ENCODE measurements at places on chromosomes 16 and 17.

- DNase-seq: no peak
Observed at GRCh38 chr17:79631640-79632431, 21.0 kb upstream of the RBFOX3 start.

DNA sequence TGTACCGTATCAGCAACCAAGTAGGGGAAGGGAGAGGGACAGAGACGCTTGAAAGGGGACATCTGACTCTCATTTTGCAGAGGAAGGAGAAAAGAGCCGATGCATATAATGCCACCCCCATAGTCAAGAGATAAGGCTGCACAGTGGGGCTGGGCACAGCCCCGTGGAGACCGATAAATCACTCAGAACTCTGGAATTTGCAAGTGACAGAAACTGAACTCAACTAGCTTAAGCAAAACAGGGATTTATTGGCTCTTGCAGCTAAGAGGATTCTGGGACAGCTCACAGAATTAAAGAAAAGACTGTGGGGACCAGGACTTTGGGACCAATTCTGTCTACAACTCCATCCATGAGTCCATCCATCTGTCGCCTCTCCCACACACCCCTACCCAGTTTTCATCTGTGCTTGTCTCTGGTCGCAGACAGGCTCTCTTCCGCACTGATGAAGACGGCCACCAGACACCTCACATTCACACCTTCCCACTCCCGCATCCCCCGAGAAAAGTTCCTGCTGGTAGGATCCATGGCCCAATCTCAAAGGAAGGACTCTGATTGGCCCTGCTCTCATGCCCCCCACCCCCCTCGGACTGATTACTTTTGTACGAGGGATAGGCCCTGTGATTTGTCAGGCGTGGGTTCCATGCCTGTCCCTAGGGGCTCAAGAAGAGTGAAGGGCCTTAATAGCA lies 105.9 kb upstream of the RPL38 start:
- DNase-seq: no peak

DNA sequence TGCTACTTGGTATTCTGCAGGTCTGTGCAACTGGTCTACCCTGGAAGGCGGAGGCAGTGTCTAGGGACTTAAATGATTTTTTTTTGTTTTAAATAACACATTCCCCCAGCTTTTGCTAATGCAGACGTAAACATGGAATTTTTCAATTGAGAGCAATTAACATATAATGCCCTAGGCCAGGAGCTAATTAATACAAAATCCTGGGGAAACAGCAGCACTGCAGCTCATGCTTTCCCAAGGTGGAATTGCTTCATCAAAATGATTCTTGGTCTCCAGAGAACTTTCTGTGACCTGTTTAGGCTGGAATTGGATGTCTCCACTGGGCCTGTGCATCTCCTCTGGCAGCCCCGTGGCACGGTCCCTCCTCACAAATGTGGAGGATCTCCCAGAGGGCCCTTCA lies 50.6 kb downstream of the SHISA9 start:
- DNase-seq: no peak

- no peak for DNase-seq
Observed at GRCh38 chr16:72427051-72427782, 255.3 kb upstream of the PMFBP1 start.

DNA sequence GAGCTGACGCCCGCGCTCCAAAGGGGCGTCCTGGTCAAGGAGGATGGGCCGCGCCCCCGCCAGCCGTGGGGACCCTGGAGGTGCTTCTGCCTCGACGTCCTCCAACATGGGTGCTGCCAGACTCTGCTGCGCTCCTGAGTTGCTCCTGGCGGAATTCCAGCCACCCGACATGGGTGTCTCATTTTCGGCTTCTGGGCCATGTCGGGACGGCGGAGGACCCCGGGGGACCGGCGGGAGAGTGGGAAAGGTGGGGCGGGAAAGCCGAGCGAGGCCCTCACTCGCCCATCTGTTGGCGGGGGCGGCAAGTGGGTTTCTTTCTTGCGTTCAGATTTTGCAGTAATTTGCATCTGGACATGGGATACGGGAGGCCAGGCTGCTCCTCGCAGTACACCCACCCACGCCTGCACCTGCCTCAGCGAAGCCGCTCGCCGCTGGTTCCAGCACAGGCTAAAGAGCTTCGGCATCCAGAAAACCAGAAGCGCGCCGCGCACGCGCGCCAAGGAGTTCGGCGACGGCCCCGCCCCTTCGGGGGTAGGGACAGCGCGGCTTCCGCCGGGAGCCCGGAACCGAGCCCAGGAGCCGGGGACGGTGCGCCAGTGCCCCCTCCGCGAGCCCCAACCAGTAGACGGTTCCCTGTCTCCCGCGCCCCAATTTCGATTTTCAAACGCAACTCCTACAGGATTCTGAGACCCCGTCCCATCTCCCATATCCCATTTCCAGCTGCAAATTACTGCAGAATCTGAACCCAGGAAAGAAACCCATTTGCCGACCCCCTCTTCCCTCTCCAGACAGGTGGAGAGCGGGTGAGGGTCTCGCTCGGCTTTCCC lies at the start of gene ARMC7:
ARMC7 (plus strand) TSS at position 563 of the 827 bp plus-strand sequence. CDS start 320 bp downstream, outside the sequence.
- peak; percentile 91 for DNase-seq

- no peak for DNase-seq
Observed at GRCh38 chr17:80520810-80521455, 23.7 kb upstream of the RPTOR start.

- no peak for DNase-seq
Observed at GRCh38 chr17:33163533-33164168, 129.4 kb downstream of the ASIC2 start.

DNA sequence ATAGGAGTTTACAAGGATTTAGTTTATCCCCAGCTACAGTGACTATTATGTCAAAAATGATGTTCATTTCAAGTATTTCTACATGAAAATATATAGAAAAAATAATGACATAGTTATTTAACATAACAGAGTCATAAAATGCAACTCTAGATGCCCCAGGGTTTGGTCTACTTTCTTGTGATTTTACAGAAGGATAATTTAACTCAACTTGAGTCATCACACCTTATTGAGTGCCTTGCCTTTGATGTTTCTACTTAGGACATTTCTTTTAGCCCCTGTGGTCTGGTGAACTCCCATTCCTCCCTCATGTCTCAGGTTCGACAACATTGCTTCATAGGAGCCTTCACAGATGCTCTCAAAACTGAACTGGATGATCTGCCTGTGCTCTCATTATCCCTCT lies 2.0 kb downstream of the KRT20 start:
- no peak for DNase-seq

DNA sequence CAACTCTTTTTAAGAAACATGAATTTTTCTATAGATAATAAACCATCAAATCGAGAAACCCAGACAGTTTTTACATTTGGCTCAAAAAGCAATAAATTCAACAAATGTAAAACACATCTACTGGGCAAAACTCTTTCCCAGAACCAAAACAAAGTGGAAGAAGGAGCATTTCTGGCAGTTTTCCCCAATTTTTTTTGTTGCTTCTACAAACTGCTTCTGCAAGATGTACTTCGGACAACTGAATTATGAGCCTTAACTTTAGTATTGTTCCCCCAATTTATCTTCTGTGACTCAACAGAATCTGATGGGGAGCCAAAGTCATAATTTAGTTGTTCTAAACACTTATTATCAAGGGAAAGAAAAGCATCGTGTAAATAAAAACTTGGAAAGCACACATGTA lies 1047.2 kb downstream of the CDH11 start:
- no peak for DNase-seq

DNA sequence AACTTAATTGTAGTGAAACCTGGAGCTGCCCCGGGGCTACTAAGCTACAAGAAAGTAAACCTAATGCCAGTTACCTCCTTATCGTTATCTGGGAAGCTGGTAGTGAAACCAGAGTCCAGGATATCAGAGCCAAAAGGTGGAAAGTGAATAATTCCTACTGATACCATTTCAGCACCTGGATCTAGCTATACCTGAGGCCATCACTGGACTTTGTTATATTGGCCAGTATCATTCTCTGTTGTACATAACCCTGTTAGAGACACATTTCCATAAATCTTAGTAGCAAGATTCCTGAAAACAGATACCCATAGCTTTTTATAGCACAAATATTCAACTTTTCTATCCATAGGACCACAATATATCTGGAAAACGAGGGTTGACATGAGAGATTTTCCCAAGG lies 538.0 kb downstream of the GRIN2A start:
- no peak for DNase-seq

GRCh38 chr17:76166168-76166567 lies 25.1 kb upstream of the FOXJ1 start:
- no peak for DNase-seq

DNA sequence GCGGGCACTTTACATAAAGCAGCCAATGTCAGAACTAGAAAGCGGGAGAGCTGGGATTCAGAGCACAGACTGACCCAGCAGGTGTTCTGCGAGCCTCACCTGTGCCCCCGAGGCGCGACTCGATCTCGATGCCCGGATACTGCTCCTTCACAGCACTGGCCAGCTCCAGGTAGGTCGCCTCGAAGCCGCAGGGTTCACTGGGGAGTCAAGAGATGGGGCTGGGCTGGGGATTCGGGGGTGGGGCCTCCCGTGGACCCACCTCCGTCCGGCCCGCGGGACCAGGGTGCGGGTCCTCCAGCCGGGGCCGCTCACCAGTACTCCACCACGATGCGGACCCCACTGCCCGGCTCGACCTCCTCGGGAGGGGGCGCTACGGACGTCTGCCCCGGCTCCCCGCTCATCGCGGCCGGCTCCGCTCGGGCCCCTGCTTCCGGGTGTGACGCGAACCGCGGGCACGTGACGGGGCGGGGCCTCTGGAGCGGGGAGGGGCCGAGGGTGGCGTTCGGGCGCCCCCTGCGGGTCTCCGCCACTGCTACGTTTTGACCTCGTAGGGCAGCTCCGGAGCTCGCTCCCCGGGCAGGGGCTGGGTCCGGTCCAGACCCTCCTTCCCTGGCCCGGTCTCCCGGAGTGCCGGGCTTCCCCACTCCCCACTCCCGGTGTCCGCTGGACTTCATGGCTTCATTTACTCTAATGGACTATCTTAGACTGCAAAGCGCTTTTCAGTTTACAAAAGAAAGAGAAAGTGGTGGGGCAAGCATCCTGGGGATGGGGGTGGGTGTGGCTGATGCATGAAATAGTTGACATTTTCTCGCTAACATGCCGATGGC lies at the start of gene MIEN1:
MIEN1 (minus strand) TSS at position 438 of the 827 bp plus-strand sequence; CDS start at position 401, 37 bp downstream.
- DNase-seq: peak; percentile 95

GRCh38 chr17:64020056-64020766 lies at the start of gene ICAM2:
TSS of gene ICAM2 (minus strand) at chr17:64020633. CDS start at chr17:64006691, 13,942 bp downstream.
- DNase-seq: peak; percentile 79

DNA sequence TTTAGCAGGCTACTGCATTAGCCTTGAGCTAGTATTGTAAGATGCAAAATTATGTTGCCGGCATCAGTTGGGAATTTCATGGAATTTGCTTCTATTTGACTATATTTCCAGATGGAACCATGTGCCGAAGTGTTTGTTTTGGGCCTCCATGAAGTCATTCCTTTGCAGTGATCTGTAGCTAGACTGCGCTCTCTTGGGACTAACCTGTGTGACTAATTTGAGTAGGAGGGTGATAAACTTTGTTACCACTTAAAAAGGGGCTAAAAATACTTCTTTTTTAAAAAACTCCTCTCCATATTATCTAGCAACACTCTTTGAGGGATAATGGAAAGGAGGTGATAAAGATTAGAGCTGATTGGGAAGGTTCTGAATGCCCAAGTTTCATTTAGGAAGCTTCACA lies 166.8 kb upstream of the TBX2 start:
- no peak for DNase-seq

All from stimulated activated CD4-positive, alpha-beta T cell treated with anti-CD3 and anti-CD28 coated beads, Interleukin-15, amount 100 ng/mL, for 1 hour (primary cell).